ENCODE measurements at places on chromosomes 16 and 17.

DNA sequence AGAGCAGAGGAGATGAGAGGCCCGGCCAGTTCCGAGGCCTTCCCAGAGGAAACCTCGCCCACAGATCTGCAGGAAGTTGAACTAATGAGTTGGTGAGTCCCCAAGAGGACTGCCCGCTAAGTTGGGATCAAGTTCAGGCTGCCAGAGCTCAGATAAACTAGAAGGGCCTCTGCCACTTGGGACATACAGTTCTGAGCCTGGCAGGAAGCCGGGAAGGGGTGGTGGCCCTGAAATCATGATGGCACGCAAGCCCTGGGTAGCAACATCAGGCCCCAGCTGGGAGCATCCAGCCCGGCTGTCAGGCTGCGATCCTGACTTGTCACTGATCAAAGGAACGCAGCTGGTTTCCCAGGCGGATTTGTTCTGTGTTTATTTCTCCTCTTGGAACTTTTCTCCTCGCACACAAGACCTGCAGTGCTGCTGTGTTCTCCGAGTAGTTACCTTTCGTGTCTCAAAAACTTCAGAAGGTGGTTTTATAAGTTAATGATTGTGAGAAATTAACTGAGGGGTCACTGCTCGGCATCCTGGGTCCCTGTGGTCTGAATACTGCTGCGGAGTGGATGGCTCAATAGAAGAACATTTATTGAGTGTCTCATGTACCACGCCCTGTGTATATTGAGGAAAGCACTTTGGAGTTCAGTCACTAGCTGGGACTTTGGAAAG, 8.0 kb upstream of the WFDC1 start:
- no peak for DNase-seq

GRCh38 chr17:49318435-49318965, 43.5 kb downstream of the ZNF652 start:
- no peak for DNase-seq

DNA sequence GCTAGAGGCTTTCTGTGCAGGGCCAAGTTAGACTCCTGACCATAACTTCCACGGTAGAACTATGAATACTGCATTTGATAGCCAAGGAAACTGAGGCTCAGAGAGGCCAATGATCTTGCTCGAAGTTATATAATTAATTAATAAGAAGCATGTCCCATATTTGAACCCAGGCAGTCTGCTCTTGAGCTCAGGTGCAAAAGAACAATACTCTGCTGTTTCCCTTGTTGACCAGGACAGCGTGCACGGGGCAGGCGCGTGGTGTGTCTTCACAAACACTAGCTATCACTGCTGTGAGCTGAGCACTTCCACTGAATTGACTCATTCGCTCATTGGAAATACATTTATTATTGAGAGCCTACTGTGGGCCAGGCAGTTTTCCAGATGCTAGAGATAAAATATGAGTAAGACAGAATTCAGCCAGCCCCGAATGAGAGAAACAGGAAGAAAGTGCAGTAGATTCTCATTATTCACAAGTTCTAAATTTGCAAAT, 1.6 kb downstream of the CHD9 start:
- DNase-seq, result no peak

DNA sequence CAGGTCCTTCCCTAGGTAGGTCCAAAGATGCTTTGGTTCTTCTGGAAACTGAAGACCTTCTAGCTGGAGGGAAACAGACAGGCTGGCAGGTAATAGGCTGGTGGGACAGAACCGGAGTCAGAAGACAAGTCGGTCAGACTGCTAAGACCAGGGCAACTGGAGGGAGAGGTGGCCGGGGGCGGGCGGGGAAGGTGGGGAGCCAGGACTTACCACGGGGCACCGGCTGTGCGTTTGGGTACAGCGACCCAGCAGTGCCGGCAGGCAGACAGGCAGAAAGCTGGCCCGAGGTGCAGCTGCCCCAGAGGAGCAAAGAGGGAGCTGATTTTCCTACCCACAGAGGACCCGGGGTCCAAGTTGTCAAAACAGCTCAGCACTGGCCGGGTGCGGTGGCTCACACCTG, 575 bp downstream of the SLC52A1 start:
- DNase-seq, result no peak

DNA sequence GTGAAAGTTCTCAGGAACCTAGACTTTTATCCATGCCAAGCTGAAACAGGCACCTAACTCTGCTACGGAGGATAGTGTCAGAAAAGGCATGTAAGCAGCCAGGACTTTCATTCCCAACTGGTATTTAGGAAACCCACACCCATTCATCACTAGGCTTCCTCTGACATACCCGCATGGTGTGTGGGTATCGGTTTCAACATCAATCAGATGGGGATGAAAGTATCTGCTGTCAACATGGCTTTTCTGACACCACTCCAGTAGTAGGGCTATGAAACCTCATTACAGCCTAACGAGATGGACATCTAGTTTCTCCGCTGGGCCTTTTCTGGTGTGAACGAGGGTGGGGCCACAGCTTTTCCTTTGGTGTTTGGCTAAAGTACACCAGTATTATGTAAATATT, 1178.3 kb downstream of the CDH11 start:
- no peak for DNase-seq

DNA sequence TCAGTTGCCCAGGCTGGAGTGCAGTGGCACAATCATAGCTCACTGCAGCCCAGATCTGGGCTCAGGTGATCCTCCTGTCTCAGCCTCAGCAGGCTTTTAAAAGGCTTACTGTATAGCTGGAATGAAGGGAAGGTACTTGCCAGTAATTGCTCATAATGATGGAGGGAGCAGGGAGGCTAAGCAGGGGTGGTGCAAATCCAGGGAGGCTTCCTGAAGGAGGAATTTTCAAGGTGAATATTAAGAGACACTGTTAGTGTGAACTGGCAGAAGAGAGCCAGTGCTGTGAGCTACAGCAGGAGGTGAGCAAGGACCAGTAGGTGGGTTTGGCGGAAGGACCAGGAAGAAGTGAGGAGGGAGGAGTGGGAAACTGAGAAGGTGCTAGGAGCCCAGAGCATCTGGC, 24.7 kb downstream of the CRHR1 start:
- DNase-seq, result no peak

All from stimulated activated CD4-positive, alpha-beta T cell treated with anti-CD3 and anti-CD28 coated beads, Interleukin-4, amount 100 ng/mL, for 4 hours (primary cell).